CD4-positive, alpha-beta T cell treated with Interleukin-6 for 4 hours (primary cell): ENCODE measurements at places on chromosomes 16 and 17.

- no peak for DNase-seq
Measured at GRCh38 chr17:30091771-30092170, 24.8 kb upstream of the NSRP1 start.

- no peak for DNase-seq
Measured at GRCh38 chr17:67514998-67515397, 137.9 kb downstream of the PITPNC1 start.

GRCh38 chr16:48125888-48126287, 29.9 kb downstream of the ABCC12 start:
- no peak for DNase-seq

DNA sequence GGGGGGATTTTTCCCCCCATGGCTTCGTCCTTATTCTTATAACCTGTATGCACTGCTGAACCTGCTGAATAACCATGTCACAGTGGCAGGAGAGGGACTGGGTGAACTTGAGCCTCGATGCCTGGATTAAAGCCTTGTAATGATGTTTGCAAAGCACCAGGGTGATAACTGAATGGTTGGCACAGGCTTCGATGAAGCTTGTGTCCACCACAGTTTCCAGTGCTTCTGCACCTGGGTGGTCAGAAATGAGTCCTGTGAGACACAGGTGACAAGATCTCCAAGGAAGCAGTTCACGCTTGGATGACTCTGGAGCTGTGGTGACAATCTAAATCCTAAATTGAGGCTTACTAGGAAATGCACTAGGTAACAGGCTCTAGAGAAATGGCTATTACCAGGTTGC, 729.3 kb downstream of the MAF start:
- DNase-seq: no peak

DNA sequence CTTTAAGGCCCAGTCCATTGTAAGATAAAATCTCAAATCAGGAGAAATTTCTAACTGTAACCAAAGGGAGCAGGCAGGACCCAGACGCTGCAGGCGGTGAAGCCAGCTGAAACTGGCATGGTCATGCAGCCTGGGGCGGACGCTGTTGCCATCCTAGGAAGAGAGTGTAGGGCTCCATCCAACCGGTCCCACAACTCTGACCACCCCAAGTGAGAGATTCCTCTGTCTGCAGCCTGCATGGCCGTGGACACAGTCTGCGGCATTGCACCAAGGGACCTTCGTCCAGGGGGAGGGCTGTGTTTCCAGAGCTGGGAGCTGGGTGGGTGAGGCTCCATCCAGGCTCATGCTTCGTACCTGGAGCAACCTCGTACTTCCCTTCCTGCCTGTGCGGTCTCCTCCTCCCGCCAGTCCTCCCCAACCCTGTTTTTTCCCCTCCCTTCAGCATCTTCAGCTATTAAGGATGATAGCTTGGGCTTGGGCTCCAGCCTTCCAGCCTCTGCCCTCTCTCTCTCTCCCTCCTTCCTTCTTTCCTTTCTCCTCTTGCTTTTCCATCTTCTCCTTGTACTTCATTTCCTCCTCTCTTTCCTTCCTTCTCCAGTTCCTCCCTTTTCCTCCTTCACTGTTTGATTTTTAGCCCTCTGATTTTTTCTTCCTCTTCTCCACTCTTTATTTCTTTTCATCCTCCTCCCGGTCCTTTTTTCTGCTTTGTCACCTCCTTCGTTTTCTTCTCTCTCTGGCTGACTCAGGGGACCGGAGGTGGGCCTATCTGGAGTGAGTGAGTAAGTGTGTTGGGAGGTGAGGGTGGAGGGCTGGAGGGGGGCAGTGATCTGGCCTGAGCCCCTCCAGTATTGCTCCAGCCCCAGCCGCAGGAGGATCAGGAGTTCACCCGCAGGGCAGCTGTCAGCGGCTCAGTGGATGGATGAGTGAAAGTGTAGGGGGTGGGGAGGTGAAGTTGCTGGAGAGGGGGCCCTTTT, 17.0 kb upstream of the LHX1 start:
- DNase-seq: no peak

DNA sequence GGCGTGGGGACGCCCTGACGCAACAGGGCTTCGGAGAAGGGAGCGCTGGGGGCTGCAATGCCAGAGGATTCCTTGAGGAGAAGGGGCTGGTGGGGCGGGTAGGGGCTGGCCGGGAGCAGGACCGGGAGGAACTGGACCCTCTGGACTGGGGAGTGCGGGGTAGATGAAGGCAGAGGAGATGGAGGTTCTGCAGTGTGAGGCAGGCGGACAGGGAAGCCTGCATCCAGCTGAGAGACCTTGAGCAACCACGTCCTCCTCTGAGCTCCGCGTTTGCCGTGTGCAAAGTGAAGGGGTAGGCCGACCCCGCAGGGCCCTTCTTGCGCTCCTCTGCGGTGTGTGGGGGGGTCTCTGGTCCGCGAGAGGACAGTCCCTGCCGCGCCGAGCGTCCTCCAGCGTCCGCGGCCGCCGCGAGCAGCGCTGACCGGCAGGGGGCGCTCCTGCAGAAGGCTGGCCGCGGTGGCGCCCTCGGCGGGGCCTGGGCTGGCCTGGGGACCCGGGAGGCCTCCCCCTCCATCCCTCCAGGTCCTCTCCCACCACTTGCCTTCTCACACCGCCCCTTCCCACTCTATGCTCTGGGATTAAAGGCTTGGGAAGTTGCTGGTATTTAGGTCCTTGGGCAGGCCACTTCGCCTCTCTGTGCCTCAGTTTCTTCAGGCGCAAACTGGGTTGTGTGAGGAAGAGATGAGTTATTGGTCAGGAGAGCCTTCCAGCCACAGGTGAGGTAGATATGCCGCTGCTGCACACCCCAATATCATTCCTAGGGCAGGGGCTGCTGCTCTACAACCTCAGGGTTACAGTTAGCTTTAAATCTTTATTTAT, 9.6 kb upstream of the WNT9B start:
- DNase-seq: no peak

DNA sequence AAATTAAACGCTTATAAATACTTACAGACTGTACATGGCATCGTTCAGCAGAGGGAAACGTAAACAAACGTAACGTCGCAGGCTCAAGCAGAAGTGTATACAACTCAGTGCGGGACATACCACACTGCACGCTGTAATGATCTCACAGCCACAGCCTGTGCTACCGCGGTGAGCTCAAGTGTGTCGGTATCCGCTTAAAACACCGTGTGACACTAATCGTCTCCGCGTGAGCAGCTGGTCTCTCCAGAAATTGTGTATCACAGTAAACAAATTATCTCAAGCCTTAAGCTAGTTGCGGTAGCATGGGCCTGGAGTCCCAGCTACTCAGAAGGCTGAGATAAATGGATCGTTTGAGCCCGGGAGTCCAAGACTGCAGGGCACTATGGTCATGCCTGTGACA, 115.3 kb downstream of the ANKRD11 start:
- DNase-seq: no peak

GRCh38 chr16:56987692-56988091, 1.7 kb upstream of the NLRC5 start:
- no peak for DNase-seq

DNA sequence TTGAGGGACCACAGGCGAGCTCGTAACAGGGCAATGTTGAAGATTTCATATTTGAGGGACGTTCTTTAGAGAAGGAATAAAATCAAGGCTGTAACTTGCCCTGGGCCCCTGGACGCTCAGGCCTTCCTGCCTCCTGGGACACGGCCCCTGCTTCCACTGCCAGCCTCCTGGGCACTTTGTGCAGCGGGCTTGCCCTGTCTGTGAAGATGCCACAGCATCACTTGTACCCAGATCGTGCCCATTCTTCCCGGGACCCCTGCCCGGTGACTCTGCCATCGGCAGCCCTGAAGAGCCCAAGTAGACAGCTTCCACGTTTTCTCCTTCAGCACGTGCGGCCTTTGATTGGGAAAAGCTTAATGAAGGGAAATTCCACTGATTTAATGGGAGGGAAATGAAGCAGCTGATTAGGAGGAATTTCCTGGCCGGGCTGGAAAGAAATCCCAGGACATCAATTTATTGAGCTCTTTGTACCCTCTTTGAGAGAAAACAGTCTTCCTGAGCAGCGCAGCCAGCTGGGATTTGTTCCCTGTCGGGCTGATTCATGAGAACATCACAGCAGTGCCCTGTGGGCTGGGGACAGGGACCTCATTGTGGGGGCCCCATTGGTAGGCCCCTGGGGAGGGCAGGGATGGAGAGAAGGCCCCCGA, 71.5 kb downstream of the CRISPLD2 start:
- no peak for DNase-seq

DNA sequence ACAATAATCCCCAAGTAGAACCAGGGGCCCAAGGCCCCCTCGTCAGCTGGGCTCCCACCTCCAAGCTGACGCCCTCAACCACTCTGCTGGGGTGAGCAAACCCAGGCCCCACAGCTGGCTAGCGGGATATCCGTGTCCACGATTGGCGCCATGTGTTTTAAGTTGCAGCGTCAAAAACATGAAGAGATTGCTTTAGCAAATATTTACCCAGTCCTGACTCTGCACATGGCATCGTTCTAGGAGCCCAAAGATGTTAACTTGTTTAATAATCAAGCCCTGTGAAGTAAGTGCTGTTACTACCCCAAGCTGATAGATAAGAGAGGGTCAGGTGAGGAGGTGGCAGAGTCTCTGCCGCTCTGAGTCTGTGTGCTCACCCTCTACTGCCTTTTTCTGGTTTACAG, 344 bp upstream of the SEPTIN12 start:
- DNase-seq: no peak

DNA sequence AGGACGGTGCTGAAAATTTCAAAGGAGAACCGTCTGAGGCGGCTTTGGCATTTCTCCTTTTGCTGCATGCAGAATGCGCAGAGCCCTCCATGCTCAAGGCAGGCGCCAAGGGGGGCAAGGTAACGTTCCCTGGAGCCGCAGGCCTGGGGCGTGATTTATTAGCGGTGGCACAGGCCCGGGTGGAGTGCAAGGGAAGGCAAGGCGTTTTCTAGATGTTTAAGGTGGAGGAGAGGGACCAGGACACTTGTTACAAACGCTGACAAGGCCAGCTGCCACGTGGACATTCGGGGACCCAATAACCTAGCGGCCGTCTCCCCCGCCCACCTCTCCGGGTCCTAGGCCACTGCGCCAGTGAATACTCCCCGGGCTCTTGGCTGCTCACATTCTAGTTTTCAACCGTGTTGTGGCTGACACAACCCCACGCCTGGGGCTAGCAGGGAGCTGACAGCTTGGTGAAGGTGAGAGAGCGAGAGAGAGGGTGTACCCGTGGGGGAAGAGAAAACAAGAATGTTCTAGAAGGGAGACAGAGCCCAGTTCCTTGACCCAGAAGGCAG, 250.1 kb downstream of the C16orf95 start:
- no peak for DNase-seq

DNA sequence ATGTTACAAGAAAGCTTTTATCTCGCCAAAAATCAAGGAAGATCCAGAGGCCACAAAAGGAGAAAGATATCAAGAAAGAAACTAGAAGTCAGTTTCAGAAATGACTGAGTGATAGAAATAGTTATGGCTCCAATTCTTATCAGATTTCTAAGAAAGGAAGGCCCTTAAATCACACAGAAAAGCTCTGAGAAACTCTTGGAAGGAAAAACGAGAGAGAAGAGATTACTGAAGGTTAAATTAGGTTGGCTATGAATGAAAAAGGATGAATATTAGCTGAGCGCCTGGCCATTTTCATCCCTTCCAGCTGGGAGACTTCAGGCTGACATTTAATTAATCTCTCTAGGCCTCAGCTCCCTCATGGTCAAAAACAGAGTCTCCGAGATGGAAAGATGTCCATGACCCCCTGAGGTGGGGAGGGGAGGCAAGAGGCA, 72.3 kb downstream of the CYTH1 start:
- DNase-seq: no peak

DNA sequence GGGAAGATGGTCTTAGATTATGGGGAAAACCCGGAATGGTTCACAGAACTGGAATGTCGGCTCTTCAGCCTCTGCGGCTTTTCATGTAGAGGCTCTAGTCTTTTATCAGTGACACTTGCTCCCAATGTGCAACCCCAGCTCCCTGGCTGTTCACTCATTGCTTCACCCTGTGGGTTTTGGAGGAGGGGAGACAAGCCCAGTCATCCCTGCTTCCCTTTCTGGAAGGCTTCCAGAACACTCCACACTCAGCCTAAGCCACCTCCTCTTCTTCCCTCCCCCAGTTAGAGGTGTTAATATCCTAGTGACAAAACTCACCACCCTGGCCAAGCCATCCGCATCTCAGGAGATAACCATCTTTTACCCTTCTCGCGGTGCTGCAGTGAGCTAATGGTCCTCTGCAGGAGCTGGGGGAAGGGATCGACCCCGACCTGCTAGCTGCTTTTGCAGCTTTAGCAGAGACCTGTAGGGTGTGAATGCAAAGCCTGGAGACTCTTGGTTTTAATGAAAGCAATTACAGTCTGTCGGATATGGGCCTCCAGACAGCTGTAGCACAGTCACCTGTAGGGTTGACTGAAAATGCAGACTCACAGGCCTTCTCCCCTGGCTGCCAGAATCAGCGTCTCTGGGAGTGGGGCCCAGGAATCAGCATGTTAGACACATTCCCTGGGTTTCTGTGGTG, 24.3 kb upstream of the LASP1NB start:
- DNase-seq: peak; percentile 35

DNA sequence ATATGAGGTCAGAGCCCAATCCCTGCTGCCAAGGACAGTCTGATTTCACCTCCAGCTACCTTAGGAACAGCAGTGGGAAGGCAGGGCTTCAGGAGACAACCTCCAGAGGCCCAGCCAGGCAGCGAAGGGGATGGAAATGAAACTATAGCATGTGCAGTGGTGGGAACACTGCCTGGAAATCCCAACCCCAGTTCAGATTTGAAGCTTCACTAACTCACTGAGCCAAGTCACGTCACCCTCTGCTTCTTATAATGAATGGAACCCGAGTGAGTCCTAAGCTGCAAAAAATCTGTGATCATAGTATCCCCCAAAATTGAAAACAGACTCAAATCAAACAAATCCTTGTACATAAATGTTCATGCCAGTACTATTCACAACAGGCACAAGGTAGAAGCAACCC, 36.0 kb upstream of the SLC39A11 start:
- no peak for DNase-seq

GRCh38 chr17:74592087-74592990, at the start of gene CD300LD:
TSS of gene CD300LD (minus strand) at chr17:74592283. CDS start at chr17:74592202, 81 bp downstream.
- DNase-seq: peak; percentile 23

- DNase-seq: no peak
Measured at GRCh38 chr16:9081843-9082242, 9.6 kb upstream of the HAPSTR1 start.

DNA sequence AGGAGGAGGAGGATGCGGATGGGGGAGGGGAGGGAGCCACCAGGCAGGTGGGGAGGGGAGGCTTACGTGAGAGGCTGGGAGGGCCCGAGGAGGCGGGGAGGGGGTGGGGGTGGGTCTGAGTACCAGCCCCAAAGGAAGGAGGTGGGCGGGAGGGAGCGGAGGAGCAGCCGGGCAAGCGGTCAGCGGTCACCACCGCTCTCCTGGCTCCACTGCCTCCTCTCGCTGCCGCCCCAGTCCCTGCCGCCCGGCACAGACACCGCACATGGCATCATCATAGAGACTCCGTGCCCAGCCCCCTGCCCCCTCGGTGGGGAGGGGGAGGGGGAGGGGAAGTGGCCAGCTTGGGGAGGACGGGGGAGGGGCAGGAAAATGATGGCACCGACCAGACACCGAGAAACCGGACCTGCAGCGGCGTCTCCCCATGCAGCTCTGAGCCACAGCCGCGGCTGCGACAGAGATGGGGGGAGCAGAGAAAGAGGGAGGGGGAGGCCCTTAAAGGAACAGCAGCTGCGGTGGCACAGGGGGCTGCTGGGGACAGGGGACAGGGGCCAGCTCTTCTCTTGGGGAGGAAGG, at the start of gene TLCD3B:
TSS of gene TLCD3B (minus strand) at position 431 of the 573 bp plus-strand sequence. CDS start 744 bp downstream, outside the sequence.
- DNase-seq: peak; percentile 22

- no peak for DNase-seq
Measured at GRCh38 chr16:10308305-10309193, 77.3 kb upstream of the ATF7IP2 start.

- no peak for DNase-seq
Measured at GRCh38 chr17:1168533-1169220, 11.1 kb downstream of the ABR start.

- no peak for DNase-seq
Measured at GRCh38 chr17:1916316-1916715, 86.5 kb downstream of the RPA1 start.
